ENCODE measurements at places on chromosomes 1 and 21. TPM values are rescaled to one million over a fixed set of nuclear protein-coding genes. Genes with fewer than 3 reads are reported as not detected.

Gene TNN
- not detected for total RNA-seq

Gene SLFNL1
- not detected for total RNA-seq

Gene SH3BGRL3
- 156 TPM for total RNA-seq

Gene SYCP1
- not detected for total RNA-seq

Gene ILDR2
- total RNA-seq, result 0.14 TPM
